ENCODE measurements at places on chromosomes 3 and 15.

DNA sequence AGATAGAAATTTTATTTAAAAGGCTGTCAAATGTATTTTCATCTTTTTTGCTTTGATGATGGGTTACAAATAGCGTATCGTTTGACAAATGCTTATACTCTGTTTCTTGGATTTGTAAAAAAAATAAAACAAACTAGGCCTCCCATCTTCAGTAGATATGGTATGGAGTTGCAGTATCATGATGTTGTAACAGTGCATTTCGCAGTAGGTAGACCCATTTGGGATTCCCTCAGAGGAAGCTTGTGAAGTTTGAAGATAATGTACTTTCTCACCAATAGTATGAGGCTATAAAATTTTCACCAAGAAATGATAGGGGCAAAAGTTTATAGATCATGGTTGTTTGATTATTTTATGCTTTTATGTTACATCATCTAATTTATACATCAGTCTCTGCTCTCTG lies 10.8 kb downstream of the MBNL1 start:
- DNase-seq, result no peak

GRCh38 chr3:3184876-3185275 lies 5.4 kb upstream of the CRBN start:
- DNase-seq, result no peak

- no peak for DNase-seq
These were observed 181.5 kb upstream of the LMCD1 start for GRCh38 chr3:8319935-8320634.

DNA sequence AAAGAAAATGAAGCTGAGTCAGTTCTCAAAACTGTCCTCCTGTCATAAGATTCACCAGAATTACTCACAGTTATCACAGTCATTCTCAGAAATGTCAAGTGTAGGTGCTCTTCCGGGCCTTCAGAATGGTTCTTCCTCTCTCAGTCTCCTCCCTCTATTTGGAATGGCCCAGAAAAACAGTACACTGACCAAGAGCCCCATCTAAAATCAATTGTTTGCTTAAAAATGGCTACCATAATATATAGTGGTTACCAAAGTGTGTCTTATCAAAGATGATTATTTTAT lies 99.8 kb downstream of the MECOM start:
- DNase-seq, result no peak

GRCh38 chr15:41096178-41096577 lies 19.9 kb downstream of the INO80 start:
- DNase-seq, result no peak

DNA sequence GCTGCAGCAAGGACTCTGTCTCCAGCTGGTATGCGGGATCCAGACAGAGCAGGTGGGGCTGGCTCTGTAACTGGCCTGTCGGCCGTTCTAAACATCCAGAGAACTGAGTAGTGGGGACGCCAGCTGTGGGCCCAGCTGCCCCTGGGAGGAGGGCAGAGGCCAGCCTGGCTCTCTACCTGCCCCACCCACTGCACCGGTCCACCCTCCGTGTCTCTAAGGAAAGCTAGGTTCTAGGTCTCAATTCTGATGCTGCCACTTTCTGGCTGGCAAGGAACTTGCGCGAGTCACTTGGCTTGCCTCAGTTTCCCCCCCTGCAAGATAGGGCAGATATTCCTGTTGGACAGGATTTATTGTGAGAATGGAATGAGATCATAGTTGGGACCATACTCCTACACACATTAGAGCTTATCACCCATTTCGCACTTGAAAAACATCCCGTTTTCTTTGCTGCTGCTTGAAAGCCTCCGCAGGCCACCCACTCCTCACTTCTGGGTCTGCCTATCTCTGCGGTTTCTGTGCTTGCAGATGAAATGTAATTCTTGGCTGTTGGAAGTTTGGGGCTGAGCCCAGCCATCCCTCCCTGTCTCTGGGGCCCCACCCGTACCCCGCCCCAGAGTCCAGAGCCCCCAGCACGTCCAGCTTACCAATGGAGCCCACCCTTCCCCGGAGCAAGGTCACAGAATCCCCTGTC lies 65.8 kb downstream of the IQSEC1 start:
- DNase-seq, result no peak

- no peak for DNase-seq
These were observed 142.2 kb upstream of the ZNF385D start for GRCh38 chr3:21893242-21893641.

DNA sequence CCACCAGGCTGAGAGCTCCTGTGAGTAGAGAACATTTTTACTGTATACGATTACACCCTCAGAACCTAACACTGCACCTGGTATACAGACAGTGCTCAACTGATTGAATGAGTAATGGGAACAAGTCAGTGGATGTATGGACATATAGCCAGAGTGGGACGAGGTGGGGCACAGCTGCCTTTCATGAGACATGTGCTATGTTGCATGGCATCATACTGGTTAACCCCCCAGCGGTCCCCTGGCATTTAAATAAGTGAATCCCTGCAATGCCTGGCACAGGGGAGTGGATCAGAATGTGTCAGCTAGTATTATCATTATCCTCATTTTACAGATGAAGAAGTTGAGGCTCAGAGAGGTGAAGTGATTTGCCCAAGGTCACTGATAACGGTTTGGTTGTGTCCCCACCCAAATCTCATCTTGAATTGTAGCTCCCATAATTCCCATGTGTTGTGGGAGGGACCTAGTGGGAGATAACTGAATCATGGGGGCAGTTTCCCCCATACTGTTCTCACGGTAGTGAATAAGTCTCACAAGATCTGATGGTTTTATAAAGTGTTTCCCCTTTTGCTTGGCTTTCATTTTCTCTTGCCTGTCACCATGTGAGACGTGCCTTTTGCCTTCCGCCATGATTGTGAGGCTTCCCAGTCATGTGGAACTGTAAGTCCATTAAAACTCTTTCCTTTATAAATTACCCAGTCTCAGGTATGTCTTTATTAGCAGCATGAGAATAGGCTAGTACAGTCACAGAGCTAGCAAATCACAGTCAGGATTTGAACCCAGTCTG lies 56.0 kb upstream of the ATP2B2 start:
- no peak for DNase-seq

- no peak for DNase-seq
These were observed 445.2 kb upstream of the MDFIC2 start for GRCh38 chr3:70757658-70758057.

GRCh38 chr3:43153216-43154083 lies 47.6 kb upstream of the POMGNT2 start:
- DNase-seq, result no peak

- no peak for DNase-seq
These were observed 33.5 kb upstream of the TBC1D21 start for GRCh38 chr15:73839699-73840377.

DNA sequence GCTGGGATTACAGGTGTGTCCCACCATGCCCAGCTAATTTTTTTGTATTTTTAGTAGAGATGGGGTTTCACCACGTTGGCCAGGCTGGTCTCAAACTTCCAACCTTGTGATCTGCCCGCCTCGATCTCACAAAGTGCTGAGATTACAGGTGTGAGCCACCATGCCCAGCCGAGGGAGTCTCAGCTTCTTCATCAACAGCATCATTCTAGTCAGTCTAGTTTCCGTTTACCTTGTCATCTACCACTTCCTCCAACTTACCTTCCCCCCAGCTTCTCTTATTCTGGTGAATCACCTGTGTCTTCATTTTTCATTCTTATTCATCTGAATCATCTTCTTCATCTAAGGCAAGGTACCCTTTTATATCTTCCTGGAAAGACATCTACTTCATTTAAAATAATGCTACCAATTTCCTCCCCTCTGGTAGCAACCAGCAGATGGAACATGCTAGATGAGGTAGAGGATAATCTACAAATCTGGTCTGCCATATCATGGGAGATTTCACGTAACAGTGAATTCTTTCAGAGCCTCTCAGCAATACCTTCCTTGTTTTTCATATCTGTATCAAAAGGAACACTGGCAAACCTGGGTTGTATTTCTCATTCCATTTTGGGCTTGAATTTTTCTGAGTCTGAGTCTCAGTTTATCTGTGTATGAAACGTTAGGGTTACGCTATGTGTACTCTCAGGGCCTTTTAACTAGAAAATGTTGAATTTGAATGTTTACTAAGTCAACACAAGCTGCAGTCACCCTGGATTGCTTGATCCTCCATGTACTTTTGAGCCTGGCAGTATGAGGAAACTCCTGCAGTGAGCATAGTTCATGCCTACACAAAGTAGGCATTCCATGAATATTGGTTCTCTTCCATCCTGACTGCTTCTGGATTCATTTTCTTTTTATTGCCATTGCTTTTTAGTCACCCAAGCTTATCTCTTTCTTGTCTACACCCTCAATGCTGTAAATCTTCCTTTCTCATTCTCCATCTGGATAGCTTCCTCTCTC lies 16.8 kb downstream of the LPP start:
- no peak for DNase-seq

GRCh38 chr15:64950888-64951287 lies 38.8 kb downstream of the SPG21 start:
- no peak for DNase-seq

DNA sequence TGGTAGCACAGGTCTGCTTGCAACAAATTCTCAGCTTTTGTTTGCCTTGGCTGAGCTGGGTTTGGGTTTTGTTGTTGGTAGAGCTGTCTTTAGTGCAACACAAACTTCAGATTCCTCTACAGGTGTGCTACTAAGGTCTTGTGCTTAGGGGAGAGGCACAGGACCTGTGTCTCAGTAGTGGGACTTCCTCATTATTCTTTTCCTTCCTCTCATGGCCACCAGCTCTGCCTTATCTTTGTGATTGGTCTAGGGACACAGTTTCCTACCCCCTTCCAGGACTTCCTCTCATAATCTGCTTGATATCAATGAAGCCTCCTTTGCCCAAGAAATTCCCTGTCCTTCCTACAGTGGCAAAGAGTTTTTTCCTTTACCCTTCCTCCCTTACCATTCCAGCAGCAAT lies 24.9 kb upstream of the DNAAF4 start:
- no peak for DNase-seq

GRCh38 chr15:98881526-98882520 lies 125.8 kb downstream of the PGPEP1L start:
- peak; percentile 17 for DNase-seq

- no peak for DNase-seq
These were observed 33.5 kb upstream of the MKRN3 start for GRCh38 chr15:23532024-23532423.

GRCh38 chr15:40085266-40085665 lies 23.4 kb downstream of the BMF start:
- DNase-seq, result no peak

DNA sequence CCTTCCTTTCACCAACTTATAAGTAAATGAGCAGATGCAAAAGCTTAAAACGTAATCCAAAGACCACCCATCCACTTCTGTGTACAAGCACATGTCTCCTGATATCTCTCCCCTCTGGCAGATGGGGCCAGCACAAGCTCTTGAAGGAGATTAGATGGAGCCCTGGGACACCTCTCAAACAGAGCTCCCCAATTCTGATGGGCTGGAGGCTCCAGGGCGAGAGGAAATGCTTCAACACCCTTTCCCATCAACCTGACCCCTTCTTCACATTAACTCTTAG lies 73.2 kb downstream of the MB21D2 start:
- no peak for DNase-seq

GRCh38 chr15:90648137-90649070 lies 68.7 kb upstream of the BLM start:
- peak; percentile 64 for DNase-seq

GRCh38 chr3:127694467-127695215 lies 21.9 kb downstream of the ABTB1 start:
- no peak for DNase-seq

- no peak for DNase-seq
These were observed 47.6 kb downstream of the SSR3 start for GRCh38 chr3:156507285-156507684.

DNA sequence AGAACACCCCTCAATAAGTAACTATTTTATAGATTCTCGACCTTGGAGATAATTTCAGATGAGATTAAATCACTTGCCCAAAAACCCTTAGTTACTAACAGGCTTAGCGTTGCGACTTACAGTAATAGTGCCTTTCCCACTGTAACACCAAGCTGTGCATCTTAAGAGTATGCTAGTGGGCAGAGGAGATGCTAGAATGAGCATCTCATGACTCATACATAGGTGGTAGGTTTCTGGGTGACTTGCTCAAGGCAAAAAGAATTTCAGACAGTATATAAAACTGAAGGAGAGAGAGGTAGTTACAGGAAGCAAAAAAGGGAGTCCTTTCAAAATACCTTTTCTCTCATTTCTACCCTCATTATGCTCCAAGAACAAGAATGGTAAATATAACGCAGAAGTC lies 3.9 kb downstream of the KATNBL1 start:
- DNase-seq, result no peak

GRCh38 chr3:88013592-88013991 lies 45.2 kb downstream of the CGGBP1 start:
- DNase-seq, result no peak

DNA sequence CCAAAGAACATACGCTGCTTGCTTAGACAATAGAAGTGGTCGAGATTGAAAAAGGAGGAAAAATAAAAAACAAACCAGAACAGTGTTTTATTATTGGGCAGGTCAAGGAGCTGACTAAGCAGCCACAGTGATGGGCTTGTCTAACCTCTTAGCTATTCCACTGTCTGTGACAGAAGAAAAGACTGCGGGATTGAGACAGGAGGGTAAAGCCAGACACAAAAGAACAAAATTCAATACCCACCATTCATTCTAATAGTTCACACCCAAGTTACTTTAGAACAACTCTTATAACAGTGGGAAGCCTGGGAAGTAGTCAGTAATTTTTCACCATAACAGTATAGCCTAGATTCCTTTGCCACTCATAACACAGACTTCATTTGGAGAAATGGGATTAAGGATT lies 435.4 kb downstream of the MFSD1 start:
- no peak for DNase-seq

DNA sequence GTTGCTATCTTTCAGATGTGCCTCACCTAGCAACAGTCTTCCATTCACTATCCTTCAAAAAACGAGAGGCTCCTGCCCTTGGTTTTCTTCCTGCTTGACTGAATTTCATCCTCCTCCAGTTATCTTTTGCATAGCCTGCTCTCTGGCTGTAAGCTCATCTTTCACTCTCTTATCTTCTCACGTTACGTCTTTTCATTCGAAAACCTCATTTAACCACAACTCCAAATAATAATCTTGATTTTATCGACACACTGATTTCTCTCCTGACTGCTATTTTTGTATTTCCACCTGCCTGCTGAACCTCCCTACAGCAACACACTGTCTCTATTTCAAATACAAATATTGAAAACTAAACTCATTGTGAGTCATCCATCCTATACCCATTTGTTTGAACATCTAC lies 230.7 kb upstream of the TMC3 start:
- no peak for DNase-seq

- DNase-seq, result no peak
These were observed 51.0 kb upstream of the KLF13 start for GRCh38 chr15:31275331-31276262.

- DNase-seq, result no peak
These were observed 3.0 kb downstream of the MFGE8 start for GRCh38 chr15:88909956-88910831.

GRCh38 chr15:80758130-80758745 lies 20.9 kb upstream of the CEMIP start:
- no peak for DNase-seq

GRCh38 chr3:193660171-193660570 lies 67.2 kb downstream of the OPA1 start:
- DNase-seq, result no peak

- no peak for DNase-seq
These were observed 287.6 kb downstream of the IL5RA start for GRCh38 chr3:2822611-2823010.
